Kasumi-1 (cell line): ENCODE measurements at places on chromosomes 7 and 10.
A peak's percentile ranks its signal among the peaks of the same experiment; 100 is the strongest.

DNA sequence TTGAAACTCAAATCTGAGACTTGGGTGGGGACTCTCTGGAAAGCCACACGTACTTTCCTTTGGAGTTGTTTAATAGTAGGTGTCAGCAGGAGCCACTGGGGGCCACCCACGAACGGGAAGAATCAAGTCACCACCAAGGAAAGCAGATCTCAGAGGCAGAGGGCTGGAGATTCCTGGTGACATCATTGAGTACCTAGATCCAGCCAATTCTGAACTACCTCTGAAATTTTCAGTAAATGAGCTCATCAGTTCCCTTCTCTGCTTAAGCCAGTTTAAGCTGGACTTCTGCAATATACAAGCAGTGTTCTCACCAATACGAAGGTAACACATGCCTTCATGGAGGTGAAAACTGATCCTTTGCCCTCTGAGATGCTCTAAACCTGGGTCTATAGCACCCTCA lies 99.3 kb upstream of the SORCS3 start:
- DNase-seq, result no peak

GRCh38 chr10:93670372-93670771 lies 32.0 kb downstream of the FRA10AC1 start:
- DNase-seq, result no peak

DNA sequence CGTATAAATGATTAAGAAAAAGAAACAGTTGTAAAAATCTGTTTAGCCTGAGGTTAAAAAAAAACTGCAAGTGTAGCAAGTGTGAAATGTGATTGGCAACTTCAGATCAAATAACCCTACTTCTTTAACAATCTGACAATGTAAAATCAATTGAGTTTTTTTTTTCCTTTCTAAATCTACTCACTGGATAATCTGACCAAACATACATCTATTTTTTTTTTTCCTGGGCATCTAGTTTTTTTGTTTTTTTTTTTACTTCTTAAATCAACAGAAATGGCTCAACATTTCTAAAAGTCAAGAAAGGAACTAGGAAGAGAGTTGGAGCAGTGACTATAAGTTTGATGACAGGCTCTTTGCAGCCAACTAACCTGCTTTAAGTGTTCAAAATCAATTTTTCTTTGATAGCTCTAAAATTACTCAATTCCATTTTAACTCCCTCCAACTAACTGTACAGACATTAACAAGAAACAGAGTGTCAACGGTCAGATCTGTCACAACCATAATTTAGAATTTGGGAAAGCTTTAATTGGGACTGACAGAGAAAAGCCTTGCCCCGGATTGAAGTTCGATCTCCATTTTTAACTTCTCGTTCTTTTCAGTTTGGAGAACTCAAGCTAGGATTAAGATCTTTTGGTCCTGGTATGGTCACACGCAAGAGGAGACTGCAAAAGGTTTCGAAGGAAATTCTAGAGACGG lies 1.2 kb downstream of the ARL3 start:
- DNase-seq, result peak; percentile 74

DNA sequence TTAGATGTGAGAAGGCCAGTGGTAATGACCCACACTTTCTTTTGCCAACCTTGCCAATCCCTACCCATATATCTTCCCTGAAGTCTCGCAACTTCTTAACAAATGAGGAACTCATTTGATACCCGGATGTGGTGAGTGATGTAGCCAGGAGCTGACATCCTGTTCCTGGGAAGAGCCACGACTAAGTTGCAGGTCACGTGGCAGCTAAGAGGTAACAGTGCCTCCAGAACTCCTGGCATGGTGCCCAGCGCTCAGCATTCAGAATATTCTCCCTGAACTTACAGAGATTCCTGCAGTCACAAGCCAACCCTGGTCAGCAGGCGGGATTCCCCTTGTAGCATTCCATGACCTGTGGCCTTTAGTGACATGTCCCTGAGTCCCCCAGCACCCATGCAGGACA lies 282.5 kb downstream of the GALNT17 start:
- DNase-seq, result no peak

GRCh38 chr7:151315038-151315655 lies 26.5 kb upstream of the NUB1 start:
- peak; percentile 86 for DNase-seq

GRCh38 chr7:129644634-129645230 lies 33.2 kb downstream of the NRF1 start:
- peak; percentile 81 for DNase-seq

GRCh38 chr7:112162142-112162766 lies 43.9 kb downstream of the DOCK4 start:
- DNase-seq, result peak; percentile 30

DNA sequence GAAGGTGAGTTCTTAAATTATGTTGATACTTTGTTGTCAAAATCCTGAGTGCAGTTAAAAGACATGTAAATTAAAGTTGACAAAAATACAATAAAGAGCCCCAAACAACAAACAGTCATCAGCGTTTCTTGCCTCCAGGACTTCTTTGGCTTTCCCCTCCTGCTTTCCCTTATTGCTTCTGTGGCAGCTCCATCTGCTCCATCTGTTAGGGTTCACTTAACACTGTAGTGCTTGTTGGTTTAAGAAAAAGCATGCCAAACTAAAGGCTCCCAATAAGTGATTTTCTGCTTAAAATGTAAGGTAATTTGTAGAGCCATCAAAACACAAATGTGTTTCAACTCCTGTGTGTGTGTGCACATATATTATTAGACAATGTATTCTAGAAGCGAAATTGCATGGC lies 254.3 kb upstream of the GNAI1 start:
- DNase-seq, result no peak

DNA sequence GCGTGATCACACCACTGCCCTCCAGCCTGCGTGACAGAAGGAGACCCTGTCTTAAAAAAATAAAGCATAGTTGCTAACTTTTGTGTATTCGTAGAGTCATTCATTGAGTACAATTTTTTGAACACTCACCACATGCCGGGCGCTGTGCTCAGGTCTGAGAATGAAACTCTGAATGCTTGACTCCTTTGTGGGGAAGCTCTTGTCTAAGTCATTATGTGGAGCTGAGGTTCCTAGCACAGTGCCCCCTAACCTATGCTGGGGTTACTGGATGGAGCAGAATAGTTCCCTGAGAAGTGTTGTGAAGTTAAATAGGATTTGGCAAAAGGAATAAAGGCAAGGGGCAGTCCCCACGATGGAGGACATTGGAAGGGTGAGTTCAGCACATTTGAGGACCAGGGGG lies 123.3 kb downstream of the CELF2 start:
- no peak for DNase-seq

DNA sequence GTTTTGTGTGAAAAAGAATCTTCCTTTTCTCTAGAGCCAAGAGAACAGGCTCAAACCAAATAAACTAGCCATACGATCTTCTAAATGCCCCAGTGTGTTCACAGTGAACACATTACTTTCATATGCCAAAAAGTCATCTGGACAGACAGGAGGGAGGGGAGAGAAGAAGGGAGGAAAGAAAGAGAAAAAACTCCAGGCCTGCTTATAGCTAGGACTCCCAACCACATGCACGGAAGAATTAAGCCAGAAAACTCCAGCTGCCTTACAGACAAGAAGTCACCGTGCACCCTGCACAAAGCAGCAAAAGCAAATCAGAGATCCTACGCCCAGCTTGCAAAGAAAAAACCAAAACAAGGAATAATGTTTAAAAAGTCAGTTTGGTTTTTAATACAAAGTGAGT lies 34.3 kb downstream of the SNX8 start:
- no peak for DNase-seq

GRCh38 chr7:118185163-118185860 lies 1.3 kb downstream of the LSM8 start:
- DNase-seq, result no peak

GRCh38 chr7:104552102-104552501 lies 223.7 kb downstream of the LHFPL3 start:
- peak; percentile 33 for DNase-seq

DNA sequence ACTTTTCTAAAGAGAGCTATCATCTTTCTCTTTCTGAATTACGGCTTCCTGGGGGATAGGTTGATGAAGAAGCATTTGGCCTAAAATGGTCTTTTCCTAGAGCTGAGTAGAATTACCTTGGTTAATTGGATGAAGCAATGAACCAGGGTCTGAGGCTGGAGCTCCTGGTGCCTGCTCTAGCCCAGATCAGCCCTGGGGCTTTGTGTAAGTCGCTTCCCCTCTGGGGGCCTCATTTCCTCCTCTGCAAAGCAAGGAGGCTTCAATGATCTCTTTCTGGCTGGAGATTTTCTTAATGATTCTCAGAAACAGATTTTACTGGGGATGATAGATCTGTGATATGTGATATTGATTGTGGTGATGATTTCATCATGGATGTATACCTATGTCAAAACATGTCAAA lies 3.5 kb upstream of the CPA2 start:
- DNase-seq, result peak; percentile 46

- no peak for DNase-seq
These were observed 24.2 kb downstream of the TRIM8 start for GRCh38 chr10:102668326-102669107.

- DNase-seq, result peak; percentile 39
These were observed 68.4 kb upstream of the TMEM229A start for GRCh38 chr7:124101173-124101768.

DNA sequence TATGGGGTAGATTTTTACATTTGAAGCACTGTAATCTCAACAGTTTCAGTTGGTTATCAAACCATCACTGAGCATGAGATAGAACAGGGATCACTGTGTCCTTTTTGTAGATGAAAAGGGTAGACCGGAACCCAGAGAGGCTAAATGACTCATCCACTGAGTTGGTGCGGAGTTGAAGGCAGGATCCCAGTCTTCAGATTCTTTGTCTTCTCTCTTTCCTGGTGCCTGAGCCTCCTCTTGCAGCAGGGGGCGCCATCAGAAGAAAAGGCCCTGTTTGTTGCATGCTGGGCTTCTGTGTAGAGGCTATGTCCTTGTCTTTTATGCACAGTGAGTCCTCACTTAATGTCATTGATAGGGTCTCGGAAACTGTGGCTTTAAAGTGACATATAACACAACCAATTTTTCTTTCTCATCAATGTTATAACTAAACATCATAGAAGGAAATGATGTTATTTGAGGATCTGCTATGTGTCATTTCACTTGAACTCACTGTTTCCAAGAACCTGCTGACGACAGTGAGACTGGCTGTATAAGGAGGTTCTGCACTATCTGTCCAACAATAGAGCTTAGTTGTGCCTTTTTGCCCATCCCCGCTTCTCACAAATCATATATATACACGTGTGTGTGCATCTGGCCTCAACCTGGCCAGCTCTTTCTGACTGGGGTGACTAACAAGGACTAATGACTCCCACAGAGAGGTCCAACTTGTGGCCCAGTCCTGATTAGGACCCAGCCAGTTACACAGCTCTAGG lies 14.3 kb downstream of the ZNF282 start:
- peak; percentile 94 for DNase-seq

GRCh38 chr10:88293073-88293472 lies 290.0 kb downstream of the RNLS start:
- no peak for DNase-seq

DNA sequence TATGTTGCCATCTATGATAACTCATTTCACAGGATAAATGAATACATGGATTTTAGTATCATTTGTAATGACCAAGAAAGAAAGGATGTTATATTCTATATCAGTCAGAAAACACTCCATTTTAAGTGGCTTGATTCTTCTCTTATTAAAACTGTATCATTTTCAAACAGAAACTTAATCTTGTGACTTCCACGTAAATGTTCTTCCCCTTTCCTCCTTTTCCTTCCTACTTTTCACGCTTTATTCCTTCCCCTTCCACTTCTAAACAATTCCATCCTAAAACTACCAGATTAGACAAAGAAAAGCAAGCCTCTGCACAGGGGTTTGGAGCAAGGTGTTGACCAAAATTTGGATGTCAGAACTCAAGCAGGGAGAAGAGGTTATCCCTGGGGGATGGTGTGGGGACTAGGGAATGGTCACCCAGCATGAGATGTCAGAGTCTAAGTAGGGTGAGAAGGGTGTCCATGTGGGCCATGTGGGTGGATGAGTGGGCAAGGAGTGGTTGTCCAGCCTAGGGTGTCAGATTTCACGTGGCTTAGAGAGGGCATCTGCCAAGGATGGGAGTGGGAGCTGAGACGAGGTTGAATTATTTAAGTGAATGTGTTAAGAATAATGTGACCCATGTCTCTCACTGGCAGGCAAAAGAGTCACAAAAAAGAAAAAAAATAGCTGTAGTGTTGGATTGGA lies 5.0 kb upstream of the GSAP start:
- DNase-seq, result no peak

- peak; percentile 46 for DNase-seq
These were observed 892 bp downstream of the CRHR2 start for GRCh38 chr7:30681331-30681797.

GRCh38 chr10:46080886-46081285 lies 34.8 kb upstream of the MSMB start:
- DNase-seq, result no peak

GRCh38 chr7:151774951-151775350 lies 102.0 kb downstream of the PRKAG2 start:
- DNase-seq, result no peak

DNA sequence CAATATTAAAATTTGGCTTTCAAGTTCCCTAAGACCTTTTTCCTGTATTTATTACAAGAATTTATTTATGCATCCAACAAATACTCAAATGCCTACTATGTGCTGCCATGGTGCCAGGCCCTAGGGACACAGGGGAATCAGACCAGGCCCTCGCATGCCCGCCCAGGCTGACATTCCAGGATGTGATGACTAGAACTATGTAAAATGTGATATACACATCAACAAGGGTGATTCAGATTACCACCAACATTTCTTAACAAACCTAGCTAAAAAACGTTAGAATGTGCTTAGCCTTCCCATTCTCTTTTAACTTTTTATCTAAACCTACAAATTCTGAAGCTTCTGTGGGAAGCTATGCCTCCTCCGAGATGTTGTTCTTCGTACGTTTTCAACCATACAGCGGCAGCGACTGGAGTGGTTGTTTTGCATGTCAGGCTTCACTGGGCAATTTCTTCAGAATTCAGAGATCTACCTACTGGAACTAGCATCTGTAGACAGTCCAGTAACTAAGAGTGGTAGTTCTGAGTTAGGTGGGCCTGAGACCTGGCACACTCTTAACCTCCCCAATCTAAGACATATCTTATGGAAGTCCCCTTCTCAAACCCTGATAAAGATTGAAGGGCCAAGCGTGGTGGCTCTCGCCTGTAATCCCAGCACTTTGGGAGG lies 22.1 kb downstream of the GNA12 start:
- DNase-seq, result no peak

DNA sequence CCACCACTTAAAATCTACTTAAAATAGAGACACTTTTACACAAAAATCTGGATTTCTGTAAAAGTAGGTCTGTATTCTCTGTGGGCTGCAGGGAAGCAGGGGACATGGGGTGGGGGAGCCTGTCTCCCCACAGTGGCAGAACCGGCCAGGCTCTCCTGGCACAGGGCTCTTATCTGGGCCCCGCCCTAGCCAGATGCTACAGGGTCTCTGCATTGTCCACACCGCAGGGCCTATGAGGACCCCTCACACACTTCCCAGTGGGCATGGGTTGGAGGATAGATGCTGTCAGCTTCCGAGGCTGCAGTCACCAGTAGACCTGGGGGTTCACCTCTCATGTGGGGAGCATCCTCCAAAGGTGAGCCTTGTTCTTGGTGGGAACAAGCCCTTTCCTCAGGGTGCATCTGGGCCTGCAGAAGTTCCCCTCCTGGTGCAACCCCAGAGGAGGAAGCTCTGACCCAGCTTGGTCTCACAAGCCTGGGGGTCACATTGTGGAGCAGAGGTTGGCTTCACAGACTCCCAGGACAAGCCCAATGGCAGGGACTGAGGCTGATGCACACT lies 15.4 kb upstream of the MYL7 start:
- DNase-seq, result no peak

- no peak for DNase-seq
These were observed 8.5 kb upstream of the HABP2 start for GRCh38 chr10:113544392-113544791.
